Panc1 (cell line): ENCODE measurements at places on chromosomes 6 and 20. TPM values are rescaled to one million over a fixed set of nuclear protein-coding genes. Genes with fewer than 3 reads are reported as not detected.

The IL17A gene
- not detected for total RNA-seq

The SLC22A7 gene
- total RNA-seq, result not detected

The HDDC2 gene
- total RNA-seq, result 88.8 TPM

The KIF16B gene
- 16.6 TPM for total RNA-seq

The CAGE1 gene
- total RNA-seq, result not detected

The PDE7B gene
- total RNA-seq, result 0.03 TPM

The SLC17A2 gene
- not detected for total RNA-seq

The RAET1L gene
- not detected for total RNA-seq
